ENCODE measurements at places on chromosomes 1 and 21. TPM values are rescaled to one million over a fixed set of nuclear protein-coding genes. Genes with fewer than 3 reads are reported as not detected.
A peak's percentile ranks its signal among the peaks of the same experiment; 100 is the strongest.

The TMPRSS3 gene
- not detected for total RNA-seq

The SRSF10 gene
- total RNA-seq = 180 TPM

The ERVH48-1 gene
- not detected for total RNA-seq

DNA sequence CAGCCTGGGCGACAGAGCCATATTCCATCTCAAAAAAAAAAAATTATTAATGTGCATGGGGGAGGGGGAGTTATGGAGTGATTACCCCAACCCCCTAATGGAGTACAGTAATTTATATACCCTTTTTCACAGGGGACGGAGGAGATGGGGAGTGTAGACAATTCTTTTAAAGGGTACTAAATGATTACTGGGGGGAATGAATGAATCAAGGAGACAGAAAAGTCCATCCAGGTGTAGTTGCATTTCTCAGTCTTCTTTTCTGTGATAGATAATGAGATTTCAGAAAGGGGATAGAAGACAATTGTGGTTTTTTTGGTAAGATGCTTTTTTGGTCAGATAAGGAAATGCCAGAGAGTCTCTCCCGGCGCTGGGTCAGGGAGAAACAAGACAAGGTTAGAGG lies 13.0 kb downstream of the OSBPL9 start:
- no peak for DNase-seq

GRCh38 chr1:2311184-2312032 lies 79.9 kb downstream of the MORN1 start:
- peak; percentile 70 for DNase-seq

DNA sequence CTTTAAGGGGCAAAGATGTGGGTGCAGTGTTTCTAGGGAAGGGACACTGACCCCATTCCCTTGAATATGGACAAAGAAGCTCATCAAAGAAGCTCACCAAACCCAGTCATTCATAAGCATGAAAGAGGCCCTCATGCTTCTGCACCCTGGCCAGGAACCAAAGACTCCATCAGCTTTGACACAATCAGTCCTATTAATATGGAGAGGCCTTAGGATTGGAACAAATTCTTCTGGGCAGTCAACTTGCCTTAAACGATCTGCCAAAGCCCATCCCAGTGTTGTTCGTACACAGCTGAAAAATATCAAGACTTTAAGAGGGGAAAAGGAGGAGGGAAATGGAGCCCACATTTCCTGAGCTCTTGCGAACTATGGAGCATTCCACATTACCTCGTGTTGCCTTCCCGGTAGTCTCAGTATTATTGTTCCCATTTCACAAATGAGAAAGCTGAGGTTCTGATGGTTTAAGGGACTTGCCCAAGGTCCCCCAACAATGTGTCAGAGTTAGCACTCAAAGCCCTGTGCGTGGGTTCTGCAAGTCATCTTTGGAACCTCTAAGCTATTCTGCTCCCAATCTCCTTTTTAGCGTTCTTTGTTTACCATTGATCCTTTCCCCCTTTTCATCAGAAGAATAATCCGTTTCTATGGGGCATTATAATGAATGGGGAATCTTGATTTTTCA lies 161.9 kb downstream of the ZBTB18 start:
- no peak for DNase-seq

- DNase-seq = no peak
Observed at GRCh38 chr1:93180723-93181613, at the start of gene CCDC18. CCDC18 (plus strand) TSS chr1:93180724; CDS start chr1:93183362, 2,638 bp downstream.

- DNase-seq = no peak
Observed at GRCh38 chr1:97385536-97386277, 535.1 kb downstream of the DPYD start.

DNA sequence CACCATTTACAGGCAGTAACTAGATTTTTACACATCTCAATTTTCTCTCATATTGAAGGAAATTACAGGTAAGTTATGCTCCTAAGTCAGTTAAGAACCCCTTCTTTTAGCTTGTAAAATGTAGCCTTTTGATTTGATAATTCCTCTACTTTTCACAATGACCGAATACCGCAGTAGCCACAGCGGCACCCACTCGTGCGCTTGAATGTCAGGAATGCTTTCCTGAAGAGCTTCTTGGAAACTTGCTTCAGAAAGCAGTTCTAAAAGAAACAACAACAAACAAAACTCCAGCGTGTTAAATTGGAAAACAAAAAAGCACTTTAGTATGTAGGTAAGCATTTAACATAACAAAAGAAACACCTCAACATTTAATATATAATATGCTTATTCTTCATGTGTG lies 9.9 kb upstream of the DNTTIP2 start:
- DNase-seq = no peak

DNA sequence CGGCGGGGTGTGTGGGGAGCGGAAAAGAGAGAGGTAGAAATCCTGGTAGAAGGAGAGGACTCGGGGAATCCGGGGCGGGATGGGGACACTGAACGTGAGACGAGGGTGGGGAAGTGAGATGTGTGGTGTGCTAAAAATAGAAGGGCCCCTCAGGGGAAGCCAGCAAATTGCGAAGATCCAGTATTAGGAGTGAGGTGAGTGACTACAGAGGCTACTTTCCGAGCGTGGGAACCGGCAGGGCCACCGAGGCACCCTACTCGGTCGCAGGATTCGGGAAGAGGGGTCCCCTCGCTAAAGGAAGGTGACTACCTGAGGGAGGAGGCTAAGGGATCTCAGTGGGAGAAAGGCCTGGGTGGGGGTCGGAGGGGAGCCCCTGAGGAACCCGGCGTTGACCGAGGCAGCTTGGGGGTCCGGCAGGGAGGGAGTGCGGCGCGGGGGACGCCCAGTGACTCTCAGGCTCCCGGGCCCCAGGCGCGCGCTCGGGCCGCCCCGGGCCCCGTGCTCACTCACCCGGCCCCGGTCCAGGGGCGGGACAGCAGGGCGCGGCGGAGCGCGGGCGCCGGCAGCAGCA lies 318 bp downstream of the ALDH4A1 start:
- DNase-seq = no peak

DNA sequence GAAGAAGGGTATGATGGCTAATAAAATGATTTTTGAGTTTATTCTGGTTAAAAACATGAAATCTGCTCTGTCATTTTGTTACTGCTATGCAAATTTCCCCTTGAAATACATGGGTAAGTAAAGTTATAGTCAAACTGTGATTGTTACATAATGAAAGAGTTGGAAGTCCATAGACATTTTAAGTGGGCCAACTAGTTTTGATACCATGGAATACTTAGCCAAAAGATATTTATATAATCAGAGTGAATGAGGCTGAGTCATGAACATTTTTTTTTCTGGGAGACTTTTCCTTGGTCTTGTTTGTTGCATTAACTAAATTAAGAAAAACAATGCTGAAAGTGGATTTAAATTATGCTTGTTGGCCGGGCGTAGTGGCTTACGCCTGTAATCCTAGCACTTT lies 58.2 kb upstream of the MPC2 start:
- no peak for DNase-seq

DNA sequence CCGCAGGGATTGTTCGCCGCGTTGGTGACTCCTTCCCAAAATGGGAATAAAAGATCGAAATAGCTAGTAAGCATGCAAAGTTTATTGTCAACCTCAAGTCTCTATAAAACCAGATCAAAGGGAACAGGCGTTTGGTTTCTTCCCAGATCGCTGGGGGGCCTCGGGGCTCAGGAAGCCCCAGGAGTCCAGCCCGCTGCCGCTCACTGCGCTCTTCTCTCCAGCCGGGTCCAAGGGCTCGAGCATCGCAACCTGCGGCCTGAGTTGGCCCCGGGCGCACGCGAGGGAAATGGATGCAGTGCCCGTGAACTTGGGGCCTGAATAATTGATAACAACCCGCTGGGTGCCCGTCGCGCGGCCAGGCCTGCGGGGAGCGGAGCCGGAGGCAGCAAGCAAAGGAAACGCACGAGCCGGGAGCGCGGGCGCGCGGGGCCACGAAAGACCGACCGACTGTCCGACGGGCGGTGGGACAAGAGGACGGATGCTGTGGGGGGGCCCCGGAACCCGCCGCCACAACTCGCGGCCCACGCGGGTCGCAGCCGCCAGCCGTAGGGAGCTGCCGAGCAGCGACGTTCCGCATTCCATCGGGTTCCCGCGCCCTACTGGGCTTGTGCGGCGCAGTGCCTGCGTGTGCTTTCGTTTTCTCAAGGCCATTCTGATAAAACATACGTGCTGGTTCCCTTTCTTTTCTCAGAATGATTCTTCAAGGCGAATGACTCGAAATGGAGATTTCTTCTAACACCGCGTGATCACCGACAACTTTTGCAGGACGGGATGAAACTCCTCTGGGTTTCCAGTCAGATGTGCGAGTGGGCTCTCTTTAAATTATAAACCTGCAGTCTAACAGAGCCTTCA lies 14.0 kb upstream of the ALX3 start:
- DNase-seq = peak; percentile 61

DNA sequence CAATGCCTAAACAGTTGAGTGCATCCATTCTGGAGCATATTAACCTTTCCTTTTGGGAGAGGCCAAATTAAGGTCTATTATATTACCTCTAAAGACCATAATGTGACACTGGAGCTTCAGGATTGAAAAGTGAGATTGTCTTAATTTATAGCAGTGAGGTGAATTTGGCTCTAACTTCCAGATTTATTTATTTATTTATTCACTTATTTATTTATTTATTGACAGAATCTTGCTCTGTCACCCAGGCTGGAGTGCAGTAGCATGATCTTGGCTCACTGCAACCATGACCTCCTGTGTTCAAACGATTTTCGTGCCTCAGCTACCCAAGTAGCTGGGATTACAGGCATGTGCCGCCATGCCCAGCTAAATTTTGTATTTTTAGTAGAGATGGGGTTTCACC lies 19.1 kb downstream of the ZCCHC17 start:
- no peak for DNase-seq

DNA sequence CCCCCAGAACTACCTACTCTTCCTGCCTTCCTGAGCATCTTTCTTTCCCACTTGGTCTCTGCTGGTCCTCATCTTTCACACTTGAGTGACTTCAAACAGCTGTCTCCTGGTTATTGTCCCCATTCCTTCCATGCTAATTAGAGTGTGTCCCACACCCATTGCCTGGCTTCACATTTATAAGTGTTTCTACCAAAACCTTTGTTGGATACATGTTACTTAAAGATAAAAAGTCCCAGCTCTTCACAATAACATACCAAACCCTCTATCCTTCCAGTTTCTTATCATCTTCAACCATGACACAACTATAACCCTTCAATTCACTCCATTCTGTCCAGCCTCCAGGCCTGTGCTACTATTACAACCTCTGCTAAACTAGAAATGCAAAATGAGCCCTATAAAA lies 41.0 kb downstream of the VCAM1 start:
- DNase-seq = no peak

DNA sequence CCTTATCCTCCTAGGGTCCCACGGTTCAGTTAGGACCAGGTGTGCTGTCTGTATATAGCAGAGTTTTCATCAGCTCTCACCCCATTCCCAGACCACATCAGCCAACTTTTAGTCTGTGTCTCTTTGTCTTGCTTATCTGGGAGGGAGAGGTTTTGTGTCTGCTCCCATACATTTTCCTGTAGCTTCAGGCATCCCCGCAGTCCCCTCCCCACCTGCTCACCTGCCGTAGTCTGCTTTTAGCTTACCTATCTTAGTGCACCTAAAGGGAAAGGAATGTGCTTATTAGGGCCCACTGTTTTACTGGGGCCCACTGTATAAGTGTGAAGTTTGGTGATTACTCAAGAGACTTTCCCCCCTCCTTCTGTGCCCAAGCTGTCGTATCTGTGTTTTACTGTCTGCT lies 225.1 kb downstream of the PLA2G4A start:
- no peak for DNase-seq

- DNase-seq = no peak
Observed at GRCh38 chr1:232291261-232291660, 338.7 kb downstream of the SIPA1L2 start.

DNA sequence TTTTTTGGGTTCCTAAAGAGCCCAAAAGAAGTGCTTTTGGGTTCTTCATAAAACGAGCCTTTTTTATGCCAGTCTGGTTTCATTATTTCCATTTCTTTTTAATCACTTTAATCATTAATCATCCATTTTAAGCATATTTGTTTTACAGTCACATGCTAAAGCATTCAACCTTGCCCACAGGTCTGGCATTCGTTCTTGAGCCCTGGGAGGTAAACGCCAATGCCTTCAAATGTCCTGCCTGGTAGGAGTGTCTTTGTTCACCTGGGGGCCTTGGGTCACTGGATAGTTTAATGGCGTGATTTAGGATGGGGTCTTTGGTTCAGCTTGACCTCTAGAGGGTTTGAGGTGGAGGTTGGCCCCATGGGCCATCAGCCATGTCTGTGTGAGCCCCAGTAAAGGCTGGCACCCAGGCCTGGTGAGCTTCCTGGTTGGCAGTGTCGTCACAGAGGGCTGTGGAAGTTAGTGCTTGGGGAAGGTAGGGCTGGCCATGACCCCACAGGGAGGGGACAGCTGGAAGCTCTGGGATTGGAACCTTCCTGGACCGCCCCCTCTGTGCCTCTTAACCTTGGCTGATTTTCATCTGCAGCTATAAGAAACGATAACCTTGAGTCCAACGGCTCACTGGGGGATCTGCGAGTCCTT lies 20.2 kb downstream of the C1orf174 start:
- no peak for DNase-seq

- DNase-seq = no peak
Observed at GRCh38 chr1:45543581-45544417, 6.8 kb upstream of the AKR1A1 start.

DNA sequence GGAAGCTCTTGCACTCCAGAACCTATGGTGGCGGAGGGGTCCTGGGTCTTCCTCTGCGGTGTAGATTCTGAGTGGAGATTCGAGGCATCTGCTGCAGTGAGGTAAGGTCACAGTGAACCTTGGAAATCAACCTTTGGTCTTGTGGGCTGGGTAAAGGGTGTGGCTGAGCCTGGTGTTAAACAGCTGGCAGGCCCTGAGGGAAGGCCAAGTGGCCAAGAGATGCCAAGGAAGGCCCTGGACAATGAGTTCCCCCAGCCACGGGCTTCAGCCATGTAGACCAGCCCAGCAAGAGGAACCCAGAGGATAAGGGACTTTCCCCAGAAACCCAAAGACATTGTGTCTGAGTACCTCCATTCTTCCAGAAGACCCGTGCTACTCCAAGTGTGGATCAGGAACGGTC lies 137.2 kb upstream of the ETS2 start:
- no peak for DNase-seq

- no peak for DNase-seq
Observed at GRCh38 chr1:41742219-41742618, 176.5 kb downstream of the HIVEP3 start.

GRCh38 chr1:8317647-8318381 lies at the start of gene SLC45A1:
SLC45A1 (plus strand) TSS chr1:8318114; CDS start chr1:8324330, 6,216 bp downstream.
- DNase-seq = peak; percentile 77

DNA sequence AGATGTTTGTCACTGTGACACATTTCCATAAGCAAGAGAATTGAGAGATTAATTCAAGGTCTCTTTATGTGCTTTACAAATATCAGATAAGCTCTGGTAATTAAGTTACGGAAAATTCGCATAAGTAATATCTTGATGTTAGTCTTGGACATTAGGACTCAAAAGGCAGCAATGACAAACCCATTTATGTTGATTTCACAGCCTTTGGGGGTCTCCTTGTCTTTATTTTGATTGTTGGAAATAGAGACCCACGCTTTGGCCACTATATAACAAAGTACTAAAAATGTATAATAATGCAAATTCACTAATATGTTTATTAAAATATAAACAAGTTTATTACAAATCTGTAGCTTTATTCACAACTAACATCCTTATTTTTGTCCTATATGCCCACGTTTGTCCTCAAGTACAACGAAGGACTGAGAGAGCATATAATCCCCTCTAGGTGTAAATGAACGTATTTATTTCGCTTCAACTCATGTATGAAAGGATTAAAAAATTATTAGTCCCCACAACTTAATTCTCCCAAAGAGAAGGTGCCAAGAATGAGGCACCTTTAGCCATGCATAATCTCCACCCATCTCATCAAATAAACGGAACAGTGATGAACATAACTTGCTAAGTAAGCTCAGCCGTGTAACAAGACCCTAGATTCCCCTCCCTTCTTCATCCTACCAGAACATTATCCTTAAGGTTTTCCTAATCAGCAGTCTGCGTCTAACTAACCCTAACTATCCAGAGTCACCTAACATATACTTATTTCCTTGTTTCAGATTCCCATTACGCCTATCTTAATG lies 1.6 kb upstream of the LAMC1 start:
- DNase-seq = no peak
